ENCODE measurements at places on chromosomes 1 and 21.

GRCh38 chr1:229326601-229327000 lies 16.2 kb downstream of the CCSAP start:
- DNase-seq: no peak

DNA sequence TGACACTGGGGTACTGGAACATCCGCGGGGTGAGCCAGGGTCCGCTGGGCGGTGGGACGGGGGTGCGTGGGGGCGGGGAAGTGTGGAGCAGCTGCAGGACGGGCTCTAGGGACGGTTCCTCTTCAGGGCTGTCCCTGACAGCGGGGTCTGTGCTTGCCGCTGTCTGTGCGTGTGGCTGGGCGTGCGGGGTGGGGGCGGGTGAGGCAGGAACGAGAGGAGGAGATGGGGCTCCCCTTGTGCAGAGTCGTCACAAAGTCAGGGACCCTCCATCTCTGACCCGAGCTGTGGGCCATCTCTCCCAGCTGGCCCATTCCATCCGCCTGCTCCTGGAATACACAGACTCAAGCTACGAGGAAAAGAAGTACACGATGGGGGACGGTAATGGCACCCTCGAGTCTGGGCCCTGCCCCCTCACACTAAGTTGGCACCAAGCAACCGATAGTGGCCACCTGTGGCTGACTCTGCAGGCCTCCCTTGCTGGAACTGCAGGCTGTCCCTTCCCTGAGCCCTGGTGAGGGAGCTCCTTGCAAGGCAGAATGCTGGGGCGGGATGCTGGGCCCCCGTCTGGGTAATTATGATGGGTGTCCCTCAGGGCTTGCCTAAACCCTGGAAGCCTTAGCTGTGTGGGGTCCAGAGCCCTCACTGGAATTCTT lies 392 bp downstream of the GSTM2 start:
- DNase-seq: no peak

DNA sequence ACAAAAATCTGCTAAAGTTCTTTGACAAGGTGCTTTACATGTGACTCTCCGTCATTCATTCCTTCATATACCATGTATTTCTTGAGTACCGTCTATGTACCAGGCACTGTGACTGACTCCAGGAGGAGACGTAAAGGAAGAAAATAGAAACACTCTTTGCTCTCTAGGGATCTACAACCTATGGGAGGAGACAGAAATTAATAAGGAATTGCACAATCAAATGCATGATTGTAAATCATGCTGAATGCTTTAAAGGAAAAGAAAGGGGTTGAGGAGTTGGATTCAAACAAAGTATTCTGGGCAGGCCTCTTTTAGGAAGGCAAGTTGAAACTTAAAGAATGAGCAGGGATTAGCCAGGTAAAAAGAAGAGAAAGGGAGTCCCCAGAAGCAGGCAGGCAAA lies 239.1 kb upstream of the FGGY start:
- no peak for DNase-seq

DNA sequence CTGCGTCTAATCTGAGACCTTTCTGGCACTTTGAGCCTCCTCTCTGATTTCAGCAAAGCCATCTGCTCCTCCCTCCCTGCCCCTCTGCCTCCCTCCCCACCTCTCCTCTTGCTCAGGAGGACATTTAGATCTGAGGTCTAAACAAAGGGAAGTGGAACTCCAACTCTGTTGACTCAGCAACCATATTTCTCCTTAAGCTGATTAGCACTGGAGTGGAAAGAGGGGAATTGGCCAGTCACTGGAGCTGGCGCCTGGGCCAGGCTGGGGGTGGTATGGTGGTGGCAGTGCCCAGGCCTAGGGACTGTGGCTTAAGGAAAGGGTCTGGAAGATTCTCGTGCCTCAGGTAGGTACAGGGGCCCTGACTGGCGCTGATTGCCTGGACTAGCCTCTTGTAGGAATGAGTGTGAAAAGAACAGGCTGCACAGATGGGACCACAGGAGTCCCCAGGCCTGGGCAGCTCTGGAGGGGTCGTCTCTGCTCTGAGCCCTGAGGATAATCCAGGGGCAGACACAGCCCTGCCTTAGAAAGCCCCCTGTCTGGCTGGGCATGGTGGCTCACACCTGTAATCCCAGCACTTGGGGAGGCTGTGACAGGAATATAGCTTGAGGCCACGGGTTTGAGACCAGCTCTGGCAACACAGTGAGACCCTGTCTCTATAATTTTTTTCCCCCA lies 11.9 kb downstream of the SH2D2A start:
- no peak for DNase-seq

DNA sequence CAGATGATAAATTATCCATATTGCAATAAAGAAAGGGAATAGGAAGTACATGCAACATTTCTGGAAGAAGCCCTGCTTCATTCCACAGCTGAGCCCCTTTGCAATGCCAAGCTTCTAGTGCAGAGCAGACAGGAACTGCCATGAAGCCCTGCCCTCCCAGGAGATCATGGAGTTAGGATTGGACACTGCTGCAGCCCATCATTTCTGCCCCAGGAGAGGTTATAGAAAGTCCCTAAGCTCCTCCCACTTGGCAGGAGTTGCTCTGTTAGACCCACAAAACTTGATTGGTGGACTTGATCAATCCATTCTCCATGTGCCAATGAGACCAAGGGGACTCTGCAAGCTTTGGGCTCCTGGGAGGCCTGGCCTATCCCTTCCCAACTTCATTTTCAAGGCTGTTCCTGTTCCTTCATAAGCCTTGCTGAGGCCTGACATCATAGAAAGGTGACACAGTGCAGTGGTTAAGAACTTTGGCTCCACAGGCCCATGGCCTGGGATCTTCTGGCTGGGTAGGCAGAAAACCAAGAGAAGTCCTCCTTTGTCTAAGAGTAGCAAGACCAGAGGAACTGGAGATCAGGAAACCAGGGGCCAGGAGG lies 1.3 kb upstream of the LAPTM5 start:
- DNase-seq: no peak

GRCh38 chr1:158140764-158141192 lies 39.9 kb upstream of the CD1D start:
- no peak for DNase-seq

GRCh38 chr1:102550729-102551384 lies 554.1 kb upstream of the OLFM3 start:
- no peak for DNase-seq

- no peak for DNase-seq
These were observed 45.1 kb downstream of the SCCPDH start for GRCh38 chr1:246769306-246769705.

DNA sequence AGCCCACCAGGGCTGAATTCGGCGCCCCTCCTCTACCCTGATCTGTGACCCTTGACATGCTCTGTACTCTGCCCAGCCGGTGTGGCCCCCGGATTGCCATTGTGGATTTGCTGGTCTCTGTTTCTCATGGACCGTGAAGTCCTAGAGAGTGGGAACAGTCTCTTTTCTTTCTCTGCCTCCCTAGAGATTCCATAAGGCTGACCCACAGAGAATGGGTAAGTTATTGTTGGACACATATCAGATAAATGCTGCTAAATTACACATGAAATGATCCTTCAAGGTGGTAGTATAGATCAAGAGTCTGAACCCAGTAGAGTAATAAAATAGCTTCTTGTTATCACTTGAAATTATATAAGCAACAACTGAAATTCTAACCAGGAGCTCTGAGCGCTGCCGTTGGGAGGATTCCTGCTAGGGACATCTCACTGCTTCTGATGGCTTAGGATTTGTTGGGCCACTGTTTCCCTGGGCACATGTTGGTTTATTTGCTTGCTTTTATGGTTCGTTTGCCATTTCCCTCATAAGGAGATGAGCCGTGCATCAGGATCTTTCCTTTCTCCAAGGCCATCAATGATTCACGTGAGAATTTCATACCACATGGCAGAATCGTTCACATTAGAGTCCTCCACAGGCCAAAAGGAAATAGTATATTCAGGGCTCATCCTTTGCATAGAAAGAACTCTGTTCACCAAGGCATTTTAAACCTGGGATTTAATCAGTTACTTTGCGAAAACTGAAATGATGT lies 111.9 kb downstream of the ZBTB18 start:
- DNase-seq: no peak

DNA sequence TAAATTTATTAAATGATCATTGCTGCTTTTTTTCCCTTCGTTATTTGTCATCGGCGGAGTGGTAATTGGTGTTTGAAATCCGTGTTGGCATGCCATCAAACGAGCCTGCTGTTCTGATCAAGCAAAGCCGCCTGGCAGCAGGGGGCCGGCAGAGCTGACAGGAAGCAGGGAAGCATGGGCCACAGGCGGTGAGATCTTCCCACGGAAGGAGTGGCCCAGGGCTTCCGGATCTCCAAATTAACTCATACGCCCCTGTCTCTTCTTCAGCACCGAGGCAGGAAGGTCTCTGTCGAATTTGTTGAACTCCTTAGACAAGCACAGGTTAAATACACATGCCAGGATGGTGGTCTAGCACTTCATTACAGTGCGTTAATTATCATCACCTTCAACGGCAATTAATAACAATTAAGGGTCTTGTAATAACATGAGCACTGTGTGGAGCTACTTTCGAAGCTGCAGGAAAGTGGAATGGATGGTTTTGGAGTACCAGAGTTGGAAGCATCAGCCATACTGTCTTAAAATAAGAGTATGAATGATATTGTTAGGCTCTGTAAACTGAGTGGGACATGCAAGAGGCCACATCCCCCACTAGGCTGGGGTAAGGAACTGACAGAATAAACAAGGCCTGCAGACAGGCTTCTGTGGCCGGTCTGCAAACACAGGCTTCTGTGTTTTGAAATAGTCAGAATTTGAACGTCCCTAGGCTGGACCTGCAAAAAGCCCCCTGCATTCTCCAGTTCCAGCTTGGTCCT lies 199.4 kb upstream of the DAB1 start:
- DNase-seq: no peak

DNA sequence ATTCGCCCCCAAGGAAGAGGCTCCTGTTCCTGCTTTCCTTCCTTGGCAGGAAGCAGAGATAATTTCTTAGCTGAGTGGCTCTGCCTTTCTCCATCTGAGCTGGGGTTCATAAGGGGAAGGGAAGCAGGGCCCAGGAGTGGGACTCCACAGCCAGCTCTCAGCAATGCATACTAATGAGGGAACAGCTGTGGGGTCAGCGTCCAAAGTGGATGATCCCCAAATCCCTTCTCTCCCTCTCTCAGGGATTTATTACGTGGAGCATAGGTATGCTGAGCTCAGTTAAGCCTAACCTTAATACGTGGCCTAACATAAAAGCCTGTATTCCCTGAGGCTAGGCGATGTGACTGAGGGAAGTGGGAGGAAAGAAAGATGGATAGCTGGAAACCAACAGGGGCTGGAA lies 87.3 kb upstream of the CTTNBP2NL start:
- no peak for DNase-seq

GRCh38 chr1:29786791-29787732 lies 550.7 kb downstream of the PTPRU start:
- DNase-seq: no peak

- no peak for DNase-seq
These were observed 178.4 kb downstream of the GRIK3 start for GRCh38 chr1:36855699-36856494.

- no peak for DNase-seq
These were observed 197.3 kb downstream of the MRPL39 start for GRCh38 chr21:25409978-25410377.

DNA sequence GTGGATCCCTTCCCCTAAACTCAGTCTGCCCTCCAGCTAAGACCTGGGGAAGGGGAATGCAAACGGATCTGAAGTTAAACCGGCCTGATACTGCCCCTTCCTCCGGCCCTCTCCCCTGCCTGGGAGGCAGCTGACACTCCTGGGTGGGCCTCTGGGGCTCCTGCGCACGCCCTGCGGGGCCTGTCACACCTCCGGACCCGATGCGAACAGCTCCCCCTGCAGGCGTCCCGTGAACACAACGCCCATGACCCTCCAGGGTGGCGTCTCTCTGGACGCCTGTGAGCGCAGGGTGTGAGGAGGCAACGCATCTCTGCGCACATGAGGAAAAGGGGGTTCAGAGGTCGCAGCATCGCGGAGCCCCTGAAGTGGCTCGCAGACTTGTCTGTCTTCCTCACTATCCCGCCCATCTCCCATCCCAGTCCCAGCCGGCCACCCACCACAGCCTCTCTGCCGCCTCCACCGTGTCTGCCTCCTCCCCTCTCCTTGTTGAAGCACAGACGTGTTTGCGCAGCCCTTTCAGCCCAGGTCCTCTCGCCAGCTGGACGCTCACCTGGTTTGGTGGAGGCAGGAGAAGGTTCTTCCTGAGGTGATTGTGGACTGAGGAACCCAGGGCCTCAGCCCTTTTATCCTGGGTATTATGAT lies 421 bp upstream of the LCE3A start:
- no peak for DNase-seq

- no peak for DNase-seq
These were observed 1.2 kb downstream of the RSRP1 start for GRCh38 chr1:25245809-25246599.

DNA sequence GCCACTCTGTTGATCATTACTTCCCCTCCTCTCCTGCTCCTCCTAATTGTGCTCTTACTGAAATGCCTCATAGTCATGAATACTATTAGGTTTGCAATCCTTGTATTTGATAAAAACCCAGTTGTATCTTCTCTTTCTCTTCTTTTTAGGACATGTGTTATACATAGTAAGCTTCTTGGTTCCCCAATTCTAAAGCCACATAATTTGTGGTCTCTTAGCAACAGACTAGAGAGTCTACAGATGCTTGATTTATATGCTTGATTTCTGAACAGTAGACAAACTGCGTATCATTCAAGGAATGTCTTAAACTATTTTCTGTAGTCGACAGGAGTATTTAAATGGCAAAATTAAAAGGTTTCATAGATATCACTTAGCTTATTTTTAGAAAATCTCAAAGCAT lies 1598.9 kb downstream of the PLA2G4A start:
- DNase-seq: no peak

DNA sequence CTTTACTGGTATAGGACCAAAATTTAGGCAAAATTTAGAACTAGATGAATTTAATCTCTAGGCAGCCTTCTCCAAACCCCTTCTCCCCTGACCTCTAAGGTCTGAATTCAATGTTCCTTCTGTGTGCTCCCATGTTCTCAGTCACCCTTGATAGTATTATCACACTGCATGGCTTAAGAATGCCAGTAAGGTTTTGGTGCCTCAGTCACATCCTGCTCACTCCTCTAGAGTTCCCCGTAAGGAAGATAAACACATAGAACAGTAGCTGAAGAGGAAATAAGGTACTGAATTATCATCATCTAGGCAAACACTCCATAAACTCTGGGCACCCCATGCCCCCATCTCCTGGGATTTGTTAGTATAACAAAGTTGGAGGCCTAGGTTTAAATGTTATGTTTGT lies 18.2 kb downstream of the PRRX1 start:
- no peak for DNase-seq

GRCh38 chr1:32981003-32981901 lies 16.6 kb upstream of the RNF19B start:
- peak; percentile 31 for DNase-seq

DNA sequence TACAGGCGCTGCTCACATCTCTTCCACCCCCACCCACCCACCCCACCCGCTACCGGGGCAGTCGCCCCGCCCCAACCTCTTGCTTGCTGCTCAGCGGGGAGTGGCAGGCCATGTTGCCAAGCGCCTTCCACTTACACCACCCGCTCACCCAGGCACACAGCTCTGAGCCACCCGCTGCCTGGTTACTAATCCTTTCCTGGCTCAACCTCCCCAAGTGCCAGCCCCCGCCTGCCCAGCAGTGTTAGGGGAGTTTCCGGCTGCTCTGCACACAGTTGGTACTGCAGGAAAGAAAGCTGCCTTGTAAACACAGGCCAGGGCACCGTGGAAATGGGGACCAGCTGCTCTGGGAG lies 56.2 kb downstream of the LACTBL1 start:
- DNase-seq: no peak

GRCh38 chr1:159958719-159959380 lies 4.8 kb upstream of the SLAMF9 start:
- DNase-seq: no peak

GRCh38 chr1:226586650-226587422 lies 38.3 kb downstream of the STUM start:
- no peak for DNase-seq
